ENCODE measurements at places on chromosomes 7 and 10.

DNA sequence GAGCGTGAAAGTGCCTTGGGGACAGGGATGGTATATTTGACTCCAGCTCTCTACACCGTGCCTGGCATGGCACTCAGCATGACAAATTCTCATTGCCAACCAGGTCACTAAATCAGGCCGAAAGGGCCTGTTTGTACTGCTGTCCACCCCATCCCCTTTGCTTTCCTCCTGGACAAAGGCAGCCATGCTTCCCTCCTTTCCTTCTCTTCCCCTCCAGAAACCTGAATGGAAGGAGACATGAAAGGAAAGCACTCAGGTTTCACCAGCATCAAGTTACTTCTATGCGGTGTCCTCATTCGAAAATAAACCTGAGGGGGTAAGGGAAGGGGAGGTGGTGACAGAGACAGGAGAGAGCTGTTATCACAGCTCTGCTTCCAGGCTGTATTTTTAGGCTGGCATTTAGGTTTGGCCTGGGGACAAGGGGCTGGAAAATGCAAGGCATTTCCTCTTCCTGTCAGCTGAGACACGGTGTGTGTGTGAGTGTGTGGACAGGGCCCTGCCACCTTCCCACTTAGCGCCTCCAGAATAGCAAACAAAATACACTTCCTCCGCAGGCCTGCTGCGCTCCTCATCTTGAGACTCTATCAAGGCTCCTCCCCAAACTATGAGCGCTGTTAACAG is 79.9 kb upstream of the COL13A1 start:
- no peak for DNase-seq

GRCh38 chr7:90239050-90239449 is 5.9 kb upstream of the CFAP69 start:
- DNase-seq, result no peak

DNA sequence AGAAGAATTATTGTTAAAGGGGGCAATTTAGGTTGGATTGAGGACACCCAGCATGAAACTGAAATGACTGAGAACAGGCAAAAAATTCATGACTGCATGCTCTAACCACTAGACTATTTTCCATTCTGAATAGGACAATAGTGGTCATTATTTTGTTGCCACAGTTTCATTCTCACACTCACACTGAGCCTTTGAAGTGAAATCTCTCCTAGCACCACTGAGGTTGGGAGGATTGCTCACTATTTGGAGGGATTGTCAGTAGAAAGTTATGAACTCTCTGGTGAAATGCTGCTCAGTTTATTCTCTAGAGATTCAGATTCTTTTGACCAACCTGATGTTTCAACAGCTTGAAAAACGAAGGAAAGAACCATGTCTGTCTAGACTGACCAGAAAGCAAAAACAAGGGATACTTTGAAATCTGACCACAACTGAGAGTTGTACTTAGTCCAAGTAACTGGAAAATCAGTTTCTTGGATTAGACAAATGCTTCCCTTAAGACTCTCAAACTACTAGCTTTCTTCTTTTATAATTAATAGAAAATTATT is 191.2 kb downstream of the DYNC1I1 start:
- DNase-seq, result no peak

- no peak for DNase-seq
Observed at GRCh38 chr10:78609976-78610375, 458.8 kb upstream of the ZMIZ1 start.

GRCh38 chr7:41832941-41833340 is 130.1 kb upstream of the INHBA start:
- no peak for DNase-seq

DNA sequence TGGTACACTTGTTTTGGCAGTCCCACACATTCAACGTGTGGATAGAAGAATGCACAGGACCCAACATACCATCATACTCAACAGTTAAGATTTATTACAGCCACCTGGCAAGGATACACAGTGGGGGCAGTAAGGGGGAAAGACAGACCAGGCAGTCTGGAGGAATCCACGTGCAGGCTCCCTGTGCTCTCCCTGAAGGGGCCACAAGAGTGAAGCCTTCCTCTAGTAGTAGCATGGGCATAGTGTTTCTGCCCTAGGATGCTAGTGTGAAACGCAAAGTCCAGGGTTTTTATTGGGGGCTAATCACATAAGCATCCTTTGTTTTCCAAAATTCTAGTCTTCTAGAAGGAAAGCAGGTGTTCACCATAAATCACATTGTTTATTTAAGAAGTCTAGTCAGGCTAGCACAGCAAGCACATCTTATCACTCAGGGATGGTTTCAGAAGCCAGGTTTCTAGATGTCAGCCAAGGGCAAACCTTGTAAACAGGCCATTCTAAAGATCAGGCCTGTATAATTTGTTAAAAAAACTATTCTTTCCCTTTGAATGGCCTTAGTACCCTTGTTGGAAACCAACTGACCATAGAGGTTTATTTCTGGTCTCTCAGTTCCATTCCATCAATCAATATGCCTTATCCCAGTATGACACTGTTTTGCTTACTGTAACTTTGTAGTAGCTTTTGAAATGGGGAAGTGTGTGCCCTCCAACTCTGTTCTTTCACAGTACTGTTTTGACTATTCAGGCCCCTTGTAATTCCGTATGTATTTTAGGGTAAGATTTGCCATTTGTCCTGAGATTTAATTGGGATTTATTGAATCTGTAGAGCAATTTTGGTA is 12.4 kb upstream of the TFAM start:
- no peak for DNase-seq

- no peak for DNase-seq
Observed at GRCh38 chr10:113846036-113846435, 7.8 kb downstream of the DCLRE1A start.

DNA sequence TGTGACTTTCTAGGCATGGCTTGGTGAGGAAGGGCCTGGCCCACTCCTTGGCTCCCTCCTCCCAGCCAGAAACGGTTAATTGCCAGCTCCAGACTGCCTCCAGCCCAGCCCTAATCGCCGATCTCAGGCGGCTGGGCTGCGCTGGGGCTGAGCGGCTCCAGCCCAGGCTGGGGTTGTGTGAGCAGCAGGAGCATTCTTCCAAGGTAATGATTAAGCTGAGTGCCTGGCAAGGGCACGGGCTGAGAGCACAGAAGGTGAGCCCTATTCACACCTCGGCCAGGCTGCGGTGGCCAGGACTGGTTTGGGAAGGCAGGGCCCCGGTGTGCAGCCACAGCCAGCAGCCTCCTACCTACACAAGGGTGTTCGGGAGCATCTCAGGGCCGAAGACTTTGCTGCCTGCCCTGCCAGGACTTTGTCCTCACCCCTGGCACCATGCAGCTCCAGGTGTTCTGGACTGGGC is at the start of gene TMEM72:
TMEM72 (plus strand) TSS at position 257 of the 460 bp plus-strand sequence; CDS start at position 433, 176 bp downstream.
- DNase-seq, result no peak

DNA sequence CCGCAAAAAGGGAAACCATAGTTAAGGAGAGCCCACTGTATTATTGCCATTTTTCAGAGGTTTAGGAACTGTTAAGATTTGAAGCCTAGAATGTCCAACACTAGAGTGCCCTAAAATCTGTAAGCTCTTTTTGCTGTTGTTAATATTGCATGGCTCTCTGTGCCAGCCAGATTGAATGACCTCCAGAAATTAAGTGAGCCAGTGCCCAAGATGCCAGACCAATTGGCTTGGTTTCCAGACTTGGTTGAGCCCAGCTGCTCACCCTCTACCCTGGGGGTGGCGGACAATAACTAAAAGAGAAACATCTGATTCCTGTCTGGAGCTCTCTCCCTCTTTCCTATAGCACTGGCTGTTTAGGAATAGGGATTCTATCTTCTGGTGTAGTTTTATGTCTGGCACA is 340.1 kb downstream of the PHF14 start:
- no peak for DNase-seq

DNA sequence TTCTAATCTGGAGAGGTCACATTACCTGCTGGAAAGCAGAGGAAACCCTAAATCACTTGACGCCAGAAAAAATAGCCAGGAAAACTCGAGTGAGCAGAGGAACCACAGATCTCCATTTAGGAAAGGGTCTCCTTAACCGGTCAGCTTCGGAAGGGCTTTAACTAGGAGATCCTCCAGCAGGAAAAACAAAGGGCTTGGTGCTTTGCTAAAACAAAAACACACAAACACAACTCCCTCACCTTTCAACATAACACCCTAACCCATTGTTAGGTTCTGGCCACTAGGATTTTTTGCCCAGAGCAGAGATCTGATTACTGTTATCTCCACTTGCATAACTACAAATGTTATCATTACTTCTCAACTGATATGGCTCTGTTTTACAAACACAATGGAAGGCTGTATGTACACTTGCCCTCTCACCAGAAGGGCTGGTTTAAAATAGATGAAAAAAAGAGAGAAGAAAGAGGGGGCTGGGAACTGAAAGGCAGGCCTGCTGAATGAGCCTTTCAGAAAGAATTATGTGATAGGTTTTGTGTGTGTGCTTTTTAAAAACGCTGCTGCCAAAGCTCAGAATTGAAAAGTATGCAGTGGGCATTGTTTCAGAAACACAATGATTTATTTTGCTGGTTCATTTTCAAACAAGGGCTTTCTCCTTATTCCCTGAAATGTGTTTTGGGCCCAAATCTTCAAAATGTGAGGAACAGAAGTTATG is 161.5 kb downstream of the FGFR2 start:
- DNase-seq, result no peak

- DNase-seq, result no peak
Observed at GRCh38 chr7:83060218-83060617, 102.5 kb downstream of the PCLO start.

- DNase-seq, result peak; percentile 38
Observed at GRCh38 chr7:139059905-139060304, 24.1 kb upstream of the ZC3HAV1L start.

GRCh38 chr7:116306409-116307048 is 96.2 kb downstream of the TES start:
- no peak for DNase-seq

- no peak for DNase-seq
Observed at GRCh38 chr7:25260862-25261494, 32.7 kb upstream of the NPVF start.
